Right cardiac atrium (tissue), 5 donors: ENCODE measurements at places on chromosomes 3 and 15. TPM values are rescaled to one million over a fixed set of nuclear protein-coding genes. Genes with fewer than 3 reads are reported as not detected.
A peak's percentile ranks its signal among the peaks of the same experiment; 100 is the strongest.

DNA sequence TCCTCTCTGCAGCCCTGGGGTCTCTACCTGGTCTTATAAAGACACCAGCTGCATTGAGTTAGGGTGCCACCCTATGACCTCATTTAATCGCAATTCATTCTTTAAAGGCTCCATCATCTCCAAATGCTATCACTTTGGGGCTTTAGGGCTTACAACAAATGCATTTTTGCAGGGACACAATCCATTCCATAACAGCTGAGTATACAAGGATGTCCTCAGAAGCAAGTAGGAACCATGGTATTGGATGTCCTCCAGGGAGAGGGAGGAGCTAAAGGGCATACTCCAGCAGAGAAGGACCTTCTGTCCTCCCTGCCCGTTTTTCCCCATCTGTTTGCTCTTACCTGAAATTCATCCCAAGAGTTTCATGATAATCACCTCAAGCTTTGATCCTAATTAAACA is 30.3 kb downstream of the UMPS start:
- DNase-seq = no peak

GRCh38 chr15:70726753-70727152 is 36.6 kb downstream of the UACA start:
- no peak for DNase-seq

- no peak for DNase-seq
These were observed 122.4 kb upstream of the IL12A start for GRCh38 chr3:159866201-159866746.

GRCh38 chr15:80333261-80333660 is 70.9 kb upstream of the ARNT2 start:
- no peak for DNase-seq

DNA sequence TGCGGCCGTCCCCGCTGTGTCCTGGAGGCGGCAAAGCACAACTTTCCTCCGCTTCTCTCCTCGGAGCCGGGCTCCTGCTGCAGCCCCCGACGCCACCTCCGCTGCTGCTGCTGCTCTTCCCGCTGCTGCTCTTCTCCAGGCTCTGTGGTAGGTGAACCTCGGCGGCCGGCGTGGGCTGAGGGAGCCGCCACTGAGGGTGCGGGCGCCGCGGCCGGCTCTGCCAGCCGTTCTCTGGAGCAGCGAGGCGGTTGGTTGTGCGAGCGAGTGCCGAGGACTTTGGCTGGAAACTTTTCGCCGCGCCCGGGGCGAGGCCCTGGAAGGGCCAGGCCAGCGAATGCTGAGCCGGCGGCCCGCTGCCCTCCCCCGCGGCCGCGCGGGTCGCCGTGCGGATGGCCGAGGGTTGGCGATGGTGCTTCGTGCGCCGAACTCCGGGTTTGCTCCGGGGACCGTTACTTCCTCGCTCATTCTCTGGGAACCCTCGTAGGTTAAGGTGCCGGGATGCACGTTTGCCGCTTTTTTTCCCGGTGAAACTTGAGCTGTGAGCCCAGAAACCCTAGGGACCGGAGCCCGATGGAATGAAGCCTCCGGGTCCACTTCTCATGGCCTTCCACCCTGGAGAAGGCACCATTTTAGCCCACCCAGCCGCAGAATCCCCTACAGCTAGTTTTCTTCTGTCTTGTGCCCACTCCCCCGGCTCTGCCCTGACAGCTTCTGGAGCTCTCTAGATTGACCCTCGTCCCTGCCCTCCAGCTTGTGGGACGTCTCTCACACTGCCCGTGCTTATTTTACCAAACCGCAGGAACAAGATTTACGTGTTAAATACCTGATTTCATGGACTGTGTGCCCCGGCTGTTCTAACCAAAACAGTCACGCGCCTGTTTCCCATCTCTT is 660 bp downstream of the NECTIN3 start:
- peak; percentile 36 for DNase-seq

DNA sequence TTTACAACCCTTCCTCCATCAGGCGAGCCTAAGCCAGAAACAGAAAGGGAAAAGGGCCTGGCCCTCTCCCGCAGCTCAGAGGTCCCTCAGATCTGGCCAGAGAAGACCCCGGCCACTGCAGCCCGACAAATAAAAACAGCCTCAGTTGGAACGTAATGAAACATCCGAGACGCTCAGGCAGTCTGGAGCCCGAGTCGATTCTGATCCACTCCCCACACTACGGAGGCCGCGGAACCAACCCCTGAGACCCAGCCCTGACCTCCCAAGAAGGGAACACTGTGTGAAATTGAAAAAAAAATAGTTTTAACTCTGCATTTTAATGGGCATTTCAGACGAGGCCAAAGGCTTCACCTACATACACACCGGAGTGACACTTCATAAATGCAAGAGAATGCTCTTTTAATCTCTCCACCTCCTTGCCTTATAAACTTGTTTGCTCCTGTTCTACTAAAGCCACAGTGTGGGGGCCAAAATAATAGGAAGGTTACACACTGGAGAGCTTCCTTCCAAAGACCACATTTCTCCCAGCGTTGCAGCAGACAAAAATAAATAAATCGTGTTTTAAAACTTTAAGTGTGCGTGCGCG is 3.7 kb downstream of the MEIS2 start:
- DNase-seq = no peak

Gene PFN2
- 69.9 TPM for total RNA-seq

Gene ARNT2
- total RNA-seq = 15.9 TPM

Gene RPLP1
- 899 TPM for total RNA-seq

Gene CTXN2
- not detected for total RNA-seq

Gene P2RY1
- 5.3 TPM for total RNA-seq
